NT2/D1 (cell line): ENCODE measurements at places on chromosomes 6 and 20.

DNA sequence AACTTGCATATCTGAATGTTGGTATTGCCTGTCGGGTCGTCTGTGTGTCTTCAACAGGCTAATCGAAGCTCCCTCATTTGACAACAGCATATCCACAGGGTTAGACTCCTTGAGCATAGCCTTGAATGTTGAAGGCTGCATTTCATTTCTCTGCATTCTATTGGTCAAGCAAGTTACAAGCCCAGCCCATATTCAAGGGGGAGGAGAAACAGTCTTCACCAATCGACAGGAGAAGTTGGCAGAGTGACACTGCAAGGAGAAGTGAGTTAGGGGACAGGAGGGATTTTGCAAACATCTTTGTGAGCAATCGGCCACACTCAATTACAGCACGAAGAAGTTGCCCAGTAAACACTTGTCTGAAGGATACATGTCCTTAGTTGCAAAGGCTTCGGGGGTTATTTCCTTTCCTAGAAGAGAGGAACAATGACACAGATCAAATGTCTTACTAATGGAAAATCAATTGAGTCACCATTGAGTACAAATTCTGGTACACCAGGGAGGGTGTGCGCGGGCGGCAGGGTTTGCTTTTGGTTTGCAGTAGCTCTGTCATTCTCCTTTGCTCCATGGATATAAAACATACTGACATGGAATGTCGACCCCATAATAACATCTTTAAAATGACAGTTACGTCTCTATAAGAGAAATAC, 60.6 kb upstream of the NT5E start:
- no peak for DNase-seq

GRCh38 chr6:148593130-148593812, 153.6 kb upstream of the UST start:
- no peak for DNase-seq

DNA sequence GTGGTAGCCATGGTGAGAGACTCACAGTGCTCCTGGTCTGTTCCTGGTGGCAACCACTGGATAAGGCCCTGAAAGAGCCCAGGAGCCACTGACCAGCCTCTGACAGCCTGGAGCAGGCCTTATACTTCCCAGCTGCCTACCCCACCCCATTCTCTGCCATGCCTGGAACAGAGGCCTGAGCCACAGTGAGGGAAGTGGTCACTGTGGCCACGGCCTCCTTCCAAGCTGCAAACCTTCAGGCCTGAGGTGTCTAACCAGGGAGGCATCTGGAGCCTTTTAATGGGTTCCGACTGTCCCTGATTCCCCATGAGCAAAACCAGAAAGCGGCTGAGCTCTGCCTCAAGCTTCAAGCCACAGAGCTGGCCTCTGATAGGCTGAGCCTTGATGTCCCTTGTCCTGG, 113.0 kb upstream of the SIRPA start:
- DNase-seq: no peak

- DNase-seq: no peak
Measured at GRCh38 chr6:167077241-167077932, 45.5 kb upstream of the CCR6 start.

DNA sequence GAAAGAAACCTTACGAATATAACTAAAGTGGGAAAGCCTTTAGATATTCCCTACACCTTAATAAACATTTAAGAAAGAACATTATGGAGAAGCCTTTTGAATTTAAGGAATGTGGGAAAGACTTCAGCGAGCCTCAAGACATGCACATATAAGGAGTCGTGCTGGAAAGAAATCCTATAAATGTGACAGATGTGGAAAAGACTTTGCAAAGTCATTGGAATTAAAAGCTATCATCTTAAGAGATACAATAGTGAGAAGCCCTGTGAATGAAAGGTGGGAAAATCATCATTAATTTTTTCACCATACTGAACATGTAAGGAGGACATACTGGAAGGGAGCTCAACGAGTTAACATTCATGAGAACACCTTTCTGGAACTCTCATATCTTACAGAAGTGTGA, 650.5 kb upstream of the DEFB115 start:
- no peak for DNase-seq

DNA sequence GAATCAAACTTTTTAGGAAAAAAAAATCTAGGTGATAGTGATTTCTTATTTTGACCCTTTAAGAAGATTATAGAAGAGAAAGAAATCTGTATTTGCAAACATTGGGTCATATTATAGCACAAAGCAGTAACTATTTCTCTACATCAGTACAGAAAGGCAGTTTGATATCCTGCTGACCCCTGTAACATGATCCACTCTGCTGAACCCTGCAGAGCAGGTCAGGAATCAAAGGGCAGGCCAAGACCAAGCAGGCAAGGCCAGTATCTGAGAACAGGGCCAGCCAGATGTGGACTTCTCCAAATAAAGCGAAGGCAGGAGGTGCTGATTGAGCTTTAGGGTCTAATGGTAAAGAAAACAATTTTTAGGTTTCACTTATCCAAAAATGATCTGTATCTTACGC, 239.4 kb downstream of the PTPRK start:
- no peak for DNase-seq

- no peak for DNase-seq
Measured at GRCh38 chr6:10511477-10511876, 9.7 kb upstream of the GCNT2 start.

DNA sequence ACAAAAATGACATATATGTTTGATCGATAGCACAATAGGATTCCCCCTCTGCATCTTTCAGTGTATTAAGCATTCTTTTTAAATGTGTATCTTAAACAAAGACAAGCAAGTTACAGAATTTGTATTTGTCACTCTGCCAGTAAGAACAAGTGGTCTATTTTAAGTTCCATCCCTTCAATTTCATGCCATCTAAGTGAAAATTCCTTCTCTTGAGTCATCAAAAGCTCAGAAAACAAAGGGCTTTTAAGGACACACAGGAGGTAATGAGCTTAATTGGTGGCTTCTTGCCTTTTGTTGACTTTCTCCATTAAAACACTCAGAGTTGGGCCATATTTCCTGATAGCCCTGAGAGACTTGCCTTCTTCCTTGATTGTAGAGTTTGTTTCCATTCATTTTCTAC, 547.8 kb downstream of the TENT5A start:
- no peak for DNase-seq

DNA sequence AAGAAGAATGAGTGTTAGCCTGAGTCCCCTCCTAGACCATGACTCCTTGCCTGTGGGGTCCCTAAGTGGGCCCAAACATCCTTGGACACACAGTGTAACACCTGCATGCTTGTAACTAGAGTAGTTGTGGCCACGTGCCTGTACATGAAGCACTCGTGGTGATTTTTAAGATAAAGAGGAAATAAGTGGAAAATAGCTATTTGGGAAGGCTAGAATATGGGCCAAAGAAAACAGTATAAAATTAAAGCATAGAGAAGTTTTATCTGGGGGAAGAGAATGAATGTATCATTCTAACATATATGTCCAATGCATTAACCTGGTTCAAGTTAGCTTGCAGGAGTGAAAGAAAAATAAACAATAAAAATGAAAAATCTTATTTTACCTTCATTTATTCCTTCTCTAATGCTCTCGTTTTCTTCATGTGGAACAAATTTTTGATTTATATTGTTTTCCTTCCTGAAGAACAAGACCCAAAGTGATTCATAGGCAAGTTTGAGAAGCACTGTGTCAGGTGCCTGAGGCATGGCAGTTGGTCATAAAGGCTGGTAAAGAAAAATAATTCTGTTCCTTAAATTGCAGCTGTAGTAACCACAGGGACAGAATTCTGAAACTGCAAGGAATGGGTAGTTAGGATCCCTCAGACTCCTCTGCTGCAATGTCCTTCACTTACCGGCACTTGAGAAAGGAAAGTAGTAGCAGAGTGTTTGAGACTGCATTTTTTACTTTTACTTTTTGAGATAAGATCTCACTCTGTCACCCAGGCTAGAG, 8.5 kb upstream of the CST3 start:
- DNase-seq: no peak

DNA sequence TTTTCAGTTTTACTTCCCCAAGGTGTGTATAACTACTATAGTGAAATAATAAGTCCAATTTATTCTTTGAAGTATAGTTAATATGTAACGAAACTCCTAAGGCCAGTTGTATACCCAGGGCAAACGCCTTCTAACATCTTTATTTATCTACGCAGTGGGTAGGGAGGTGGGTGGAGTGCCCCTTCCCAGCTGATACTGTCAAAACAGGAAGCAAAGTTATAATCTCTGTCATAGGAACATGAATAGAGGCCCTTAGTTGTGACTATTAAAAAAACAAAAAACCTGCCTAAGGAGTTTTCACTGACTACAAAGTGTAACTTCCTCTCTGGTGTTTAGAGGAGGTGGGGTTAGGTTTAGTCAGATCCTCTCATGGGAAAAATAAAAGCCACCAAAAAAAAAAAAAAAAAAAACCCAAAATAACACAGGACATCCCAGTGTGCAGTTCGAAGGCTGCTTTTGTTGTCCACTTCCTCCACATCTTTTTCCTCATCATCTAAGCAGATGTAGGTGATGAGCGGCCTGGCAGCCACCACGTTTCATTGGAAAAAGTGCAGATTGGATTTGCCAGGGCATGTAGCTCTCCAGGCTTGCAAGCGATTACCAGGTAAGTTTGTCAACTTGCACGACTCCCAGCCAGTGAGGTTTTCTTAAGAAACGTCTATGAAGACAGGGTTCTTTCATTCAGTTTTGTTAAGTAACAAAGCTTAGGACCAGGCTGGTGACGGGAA, 58.7 kb downstream of the UTRN start:
- no peak for DNase-seq

DNA sequence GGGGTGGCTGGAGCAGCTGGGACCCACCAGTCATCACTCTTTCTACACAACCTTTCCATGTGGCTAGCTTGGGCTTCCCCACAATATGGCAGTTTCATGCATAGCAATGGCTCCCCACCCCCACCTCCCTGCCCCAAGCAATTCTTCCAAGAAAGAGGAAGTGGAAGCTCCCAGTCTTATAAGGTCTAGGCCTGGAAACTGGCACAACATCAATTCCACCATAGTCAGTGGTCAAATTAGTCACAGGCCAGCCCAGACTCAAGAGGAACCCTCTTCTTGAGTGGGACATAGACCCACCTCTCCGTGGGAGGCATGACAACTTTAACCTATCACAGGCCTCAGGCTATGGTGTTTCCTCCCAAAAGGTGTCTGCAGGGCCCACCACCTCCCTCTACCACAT, 17.7 kb downstream of the TGM6 start:
- no peak for DNase-seq

DNA sequence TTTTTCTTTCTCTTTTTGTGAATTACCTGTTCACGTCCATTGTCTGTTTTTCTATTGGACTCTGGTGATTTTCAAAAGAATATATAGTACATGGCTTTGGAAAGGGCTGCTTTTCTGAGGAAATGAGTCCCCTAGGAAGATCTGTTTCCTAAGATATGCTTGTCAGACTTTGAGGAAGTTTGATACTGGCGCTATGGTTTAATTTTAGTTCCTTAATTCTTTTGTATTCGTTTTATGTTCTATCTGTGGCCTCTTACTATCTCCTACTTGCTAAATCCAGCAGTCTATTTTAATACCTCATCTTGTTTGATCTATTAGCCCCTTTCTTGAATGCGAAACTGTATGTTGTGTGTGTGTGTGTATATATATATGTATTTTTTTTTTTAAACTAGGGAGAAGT, 101.9 kb downstream of the LIN28B start:
- DNase-seq: no peak

DNA sequence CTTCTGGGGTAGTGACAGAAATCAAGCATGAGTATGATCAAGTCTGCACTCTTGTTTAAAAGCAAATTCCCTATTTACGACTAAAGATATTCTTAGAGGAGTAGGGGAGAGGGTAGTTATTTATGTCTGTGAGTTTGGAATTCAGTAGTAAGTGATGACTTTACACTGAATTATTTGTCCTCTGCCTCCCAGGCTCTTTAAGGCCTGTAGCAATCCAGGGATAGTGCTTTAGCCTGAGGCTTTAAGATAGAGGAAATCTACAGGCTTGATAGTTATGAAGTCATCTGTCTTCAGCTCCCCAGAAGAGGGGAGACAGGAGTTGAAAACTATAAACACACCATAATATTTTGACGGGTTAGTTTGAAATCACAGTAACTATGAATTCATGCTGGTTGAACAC, 664.5 kb downstream of the EPM2A start:
- no peak for DNase-seq

DNA sequence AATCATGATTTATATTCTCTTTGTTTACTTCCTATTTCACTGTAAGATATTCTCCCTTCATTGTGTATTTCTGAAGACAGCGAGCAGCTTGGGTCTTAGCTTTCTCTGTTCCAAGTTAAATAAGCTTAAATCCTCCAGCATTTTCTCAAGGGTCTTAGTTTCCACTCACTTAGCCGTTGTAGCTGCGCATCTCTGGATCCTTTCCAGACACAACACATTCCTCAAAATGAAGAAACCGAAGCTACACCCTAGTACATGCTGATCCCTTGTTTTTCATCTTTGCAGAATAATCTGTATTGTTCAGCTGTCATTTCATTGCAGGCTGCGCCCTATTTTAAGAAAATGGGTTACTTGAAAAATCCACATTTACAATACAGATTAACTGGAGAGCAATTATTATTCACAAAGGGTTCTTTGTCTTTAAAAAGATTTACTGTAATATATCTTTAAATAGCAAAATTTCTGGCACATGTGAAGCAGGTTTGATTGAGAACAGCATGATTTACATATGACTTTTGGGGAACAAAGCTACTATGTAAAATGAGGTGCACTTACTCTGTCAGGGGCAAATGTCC, 375.8 kb downstream of the QKI start:
- no peak for DNase-seq

GRCh38 chr6:23106951-23107350, 537.6 kb downstream of the HDGFL1 start:
- no peak for DNase-seq

- no peak for DNase-seq
Measured at GRCh38 chr6:11214084-11214833, 18.2 kb downstream of the NEDD9 start.

- no peak for DNase-seq
Measured at GRCh38 chr6:25747477-25747876, 7.1 kb upstream of the SLC17A4 start.

DNA sequence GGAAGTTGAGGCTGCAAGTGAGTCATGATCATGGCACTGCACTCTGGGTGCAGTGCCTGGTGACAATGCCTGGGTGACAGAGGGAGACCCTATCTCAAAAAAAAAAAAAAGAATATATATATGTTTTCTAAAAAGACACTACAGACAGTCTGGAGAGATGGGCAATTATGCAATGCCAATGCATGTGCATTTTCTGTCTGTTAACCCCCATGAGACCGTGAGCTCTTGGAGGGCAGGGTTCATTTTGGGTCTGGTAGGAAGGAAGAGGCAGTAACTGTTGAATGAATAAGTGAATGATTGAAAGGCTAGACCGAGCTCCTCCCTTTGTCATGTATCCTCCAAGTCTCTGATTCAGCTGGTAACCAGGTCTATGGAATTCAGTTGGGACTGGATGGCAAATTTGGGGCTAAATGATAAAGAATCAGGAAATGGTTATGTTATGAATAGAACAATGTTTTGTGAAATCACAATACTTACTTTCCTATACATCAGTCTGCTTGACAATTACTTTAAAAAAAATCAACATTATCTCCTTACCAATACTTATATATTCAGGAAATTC, 5.6 kb upstream of the BLCAP start:
- no peak for DNase-seq

GRCh38 chr6:46948699-46949098, 27.0 kb upstream of the ADGRF5 start:
- DNase-seq: no peak

- DNase-seq: no peak
Measured at GRCh38 chr6:113414511-113414910, 442.6 kb upstream of the MARCKS start.
